ENCODE measurements at places on chromosomes 16 and 17. TPM values are rescaled to one million over a fixed set of nuclear protein-coding genes. Genes with fewer than 3 reads are reported as not detected.

DNA sequence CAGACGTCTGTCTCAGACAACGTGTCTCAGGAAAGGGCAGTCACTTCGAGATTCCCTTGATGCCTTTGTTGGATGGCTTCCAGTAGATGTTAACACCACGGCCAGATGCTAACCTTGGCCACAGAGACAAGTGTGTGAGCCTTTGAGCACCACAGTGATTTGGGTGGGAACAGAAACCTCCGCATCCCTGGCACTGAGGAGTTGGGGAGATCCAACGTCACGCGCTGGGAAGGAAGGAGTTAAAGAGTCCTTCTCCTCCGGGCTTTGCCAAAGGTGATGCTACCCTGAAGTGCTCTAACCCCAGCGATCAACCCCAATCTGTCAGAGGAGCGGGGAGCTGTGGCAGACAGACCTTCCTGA lies 3.0 kb upstream of the ABR start:
- no peak for DNase-seq

DNA sequence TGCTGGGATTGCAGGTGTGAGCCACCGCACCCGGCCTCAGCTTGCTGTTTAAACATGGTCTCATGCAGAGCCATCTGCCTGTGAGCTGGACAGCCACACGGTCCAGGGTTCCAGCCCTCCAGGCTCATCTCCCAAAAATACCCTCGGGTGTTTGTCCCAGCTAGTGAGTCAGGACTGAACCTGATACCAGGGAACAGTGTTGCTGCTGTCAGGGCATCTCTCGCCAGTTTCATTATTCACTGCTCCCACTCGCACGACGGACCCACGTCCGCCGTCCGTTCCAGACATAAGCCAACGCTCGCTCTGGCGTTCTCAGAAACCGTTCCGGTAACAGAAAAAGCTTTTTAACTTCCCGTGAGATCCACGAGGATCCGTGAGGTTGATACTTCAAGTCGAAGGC lies 77.6 kb downstream of the NXN start:
- DNase-seq: no peak

DNA sequence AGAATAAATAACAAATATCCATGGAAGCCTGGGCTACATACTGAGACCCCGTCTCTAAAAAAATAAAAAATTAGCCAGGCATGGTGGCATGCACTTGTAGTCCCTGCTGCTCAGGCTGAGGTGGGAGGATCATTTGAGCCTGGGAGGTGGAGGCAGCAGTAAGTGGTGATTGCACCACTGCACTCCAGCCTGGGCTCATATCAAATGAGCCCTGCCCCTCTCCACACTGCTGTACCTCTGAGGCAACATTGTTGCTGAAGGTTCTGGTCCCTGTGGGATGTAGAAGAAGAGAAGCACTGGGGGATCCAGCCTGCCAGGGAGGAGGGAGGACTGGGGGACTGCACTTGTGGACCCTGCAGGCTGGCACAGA lies 11.4 kb upstream of the ARHGAP23 start:
- DNase-seq: no peak

C16orf54 gene
- 21.3 TPM for total RNA-seq

GRCh38 chr17:19305761-19306159 lies 56.8 kb downstream of the B9D1 start:
- DNase-seq: no peak

DNA sequence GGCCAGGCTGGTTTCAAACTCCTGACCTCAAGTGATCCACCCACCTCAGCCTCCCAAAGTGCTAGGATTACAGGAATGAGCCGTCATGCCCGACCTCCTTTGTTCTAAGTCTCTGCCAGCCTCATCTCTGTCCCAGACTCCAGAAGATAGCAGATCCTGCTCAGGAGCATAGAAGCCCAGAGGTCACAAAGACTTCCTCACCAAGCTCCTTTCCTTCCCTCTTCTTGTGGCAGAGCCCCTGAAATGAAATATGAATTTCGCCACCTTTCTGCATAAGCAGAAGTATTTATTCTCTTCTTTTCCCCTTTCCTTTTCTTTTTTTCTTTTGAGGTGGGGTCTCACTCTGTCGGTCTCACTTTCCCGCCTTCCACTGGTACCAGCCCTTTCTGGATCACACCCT lies 11.5 kb upstream of the PIPOX start:
- no peak for DNase-seq

DNA sequence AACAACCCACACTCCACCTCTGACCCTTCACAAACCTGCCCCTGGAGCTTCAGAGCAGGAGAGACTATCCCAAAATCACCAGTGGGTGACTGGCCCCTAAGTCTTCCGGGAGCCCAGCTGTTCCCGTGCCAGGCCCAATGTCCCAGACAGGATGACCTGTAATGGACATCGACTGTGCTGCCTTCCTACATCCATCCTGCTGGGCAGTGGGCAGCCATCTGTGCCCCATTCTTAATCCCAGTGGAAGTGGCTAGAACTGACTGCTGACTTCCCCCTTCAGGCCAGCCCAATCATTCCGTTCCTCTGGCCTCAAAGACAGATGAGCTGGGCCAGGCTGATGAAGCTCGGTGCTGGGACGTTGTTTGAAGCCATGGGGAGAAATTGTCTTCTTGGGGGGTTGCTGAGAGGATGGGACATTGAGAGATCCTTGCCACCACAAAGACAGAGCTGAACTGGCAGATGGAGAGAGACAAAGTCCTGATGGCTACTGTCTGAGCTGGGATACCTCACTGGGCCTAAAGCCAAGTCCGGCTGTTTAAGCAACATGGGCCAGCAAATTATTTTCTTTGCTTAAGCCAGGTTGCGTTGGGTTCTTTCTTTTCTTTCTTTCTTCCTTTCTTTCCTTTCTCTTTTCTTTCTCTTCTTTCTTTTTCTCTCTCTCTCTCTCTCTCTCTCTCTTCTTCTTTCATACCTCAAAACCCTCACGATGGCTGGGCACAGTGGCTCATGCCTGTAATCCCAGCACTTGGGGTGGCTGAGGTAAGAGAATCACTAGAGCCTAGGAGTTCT lies 17.9 kb upstream of the ALOX15B start:
- DNase-seq: no peak

SDR42E1 gene
- 7.4 TPM for total RNA-seq

NHLRC4 gene
- 0.87 TPM for total RNA-seq

- DNase-seq: peak; percentile 86
Observed at GRCh38 chr17:3965118-3965800, 1.0 kb upstream of the ATP2A3 start.

- peak; percentile 79 for DNase-seq
Observed at GRCh38 chr17:58587713-58588117, 73.3 kb upstream of the MTMR4 start.

GRCh38 chr17:50779747-50780353 lies 12.5 kb upstream of the ANKRD40CL start:
- peak; percentile 52 for DNase-seq

DNA sequence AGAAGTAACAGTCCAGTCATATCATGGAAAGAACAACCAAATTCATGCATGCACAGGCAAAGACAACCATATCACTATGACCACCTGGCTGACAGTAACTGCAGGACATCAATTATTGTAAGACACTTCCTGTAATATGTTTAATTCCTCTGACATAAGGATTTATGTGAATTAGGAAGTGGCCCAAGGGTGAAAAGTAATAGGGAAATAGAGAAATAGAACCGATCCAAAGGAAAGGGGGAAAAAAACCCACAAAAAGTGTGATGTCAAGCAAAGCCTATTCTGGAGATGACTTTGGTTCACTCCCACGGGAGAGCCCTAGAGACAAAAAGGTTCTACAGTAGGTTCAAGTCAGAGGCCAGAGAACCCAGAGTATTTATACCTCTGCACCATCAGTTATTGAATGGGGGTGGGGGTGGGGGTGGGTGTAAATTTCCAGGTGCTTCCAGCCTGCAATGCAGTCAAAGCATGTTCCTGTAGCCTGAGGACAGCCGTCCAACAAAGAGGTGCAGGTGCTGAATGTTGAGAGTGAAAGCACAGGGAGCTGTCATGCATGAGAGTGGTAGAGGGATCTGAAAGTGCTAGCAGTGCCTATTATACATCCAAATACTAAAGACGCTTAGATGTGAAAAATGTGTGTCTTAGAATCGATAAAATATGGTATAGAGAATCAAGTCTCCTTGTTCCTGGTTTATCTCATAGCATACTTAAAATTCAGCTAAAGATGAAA lies 95.6 kb upstream of the HLF start:
- no peak for DNase-seq

CD300H gene
- total RNA-seq: not detected

DNA sequence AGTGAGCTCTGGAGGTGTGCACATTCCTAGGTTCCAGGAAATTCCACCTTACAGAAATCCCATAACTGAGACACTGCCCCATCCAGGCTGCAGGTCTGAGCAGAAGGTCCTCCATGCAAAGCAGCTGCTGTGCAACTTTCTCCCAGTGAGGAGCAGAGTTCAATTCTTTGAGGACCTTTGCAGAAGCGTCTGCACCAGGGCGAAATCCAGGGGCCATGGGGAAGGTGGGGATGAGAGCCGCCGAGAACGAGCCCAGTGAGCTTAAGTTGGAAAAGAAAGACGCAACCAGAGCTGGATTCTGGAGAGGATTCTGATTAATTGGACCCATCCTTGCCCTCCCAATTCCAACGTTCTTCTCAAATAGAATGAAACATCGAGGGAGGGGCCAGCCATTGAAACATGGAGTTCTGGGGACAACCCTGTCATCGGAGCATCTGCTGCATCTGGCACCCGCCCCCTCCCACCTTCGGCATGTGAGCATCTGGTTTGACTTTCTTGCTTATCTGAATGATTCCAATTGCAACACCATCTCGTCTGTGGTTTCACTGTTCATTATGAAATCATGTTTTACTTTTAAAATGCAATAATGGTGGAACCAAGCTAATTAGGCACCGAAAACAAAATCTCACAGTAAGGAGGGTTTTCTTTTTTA lies 190.6 kb upstream of the FOXF1 start:
- peak; percentile 41 for DNase-seq

GRCh38 chr16:4679850-4680636 lies 13.3 kb upstream of the NUDT16L1 start:
- peak; percentile 17 for DNase-seq

- peak; percentile 66 for DNase-seq
Observed at GRCh38 chr16:85557083-85557970, 55.8 kb upstream of the GSE1 start.

ACSM5 gene
- total RNA-seq: not detected

TBC1D3H gene
- not detected for total RNA-seq

NEUROD2 gene
- not detected for total RNA-seq

GRCh38 chr16:52398491-52398960 lies 148.4 kb downstream of the TOX3 start:
- DNase-seq: no peak

GRCh38 chr17:7176841-7177190 lies 2.4 kb downstream of the ASGR1 start:
- no peak for DNase-seq

- no peak for DNase-seq
Observed at GRCh38 chr16:51152691-51153576, 1.9 kb upstream of the SALL1 start.

NPTX1 gene
- 27.5 TPM for total RNA-seq

GRCh38 chr16:4407543-4408322 lies 8.7 kb downstream of the CORO7 start:
- DNase-seq: peak; percentile 1

ABAT gene
- 6.0 TPM for total RNA-seq

PRSS36 gene
- 0.26 TPM for total RNA-seq

GRCh38 chr16:11109566-11109965 lies 146.4 kb downstream of the SOCS1 start:
- DNase-seq: no peak

DNA sequence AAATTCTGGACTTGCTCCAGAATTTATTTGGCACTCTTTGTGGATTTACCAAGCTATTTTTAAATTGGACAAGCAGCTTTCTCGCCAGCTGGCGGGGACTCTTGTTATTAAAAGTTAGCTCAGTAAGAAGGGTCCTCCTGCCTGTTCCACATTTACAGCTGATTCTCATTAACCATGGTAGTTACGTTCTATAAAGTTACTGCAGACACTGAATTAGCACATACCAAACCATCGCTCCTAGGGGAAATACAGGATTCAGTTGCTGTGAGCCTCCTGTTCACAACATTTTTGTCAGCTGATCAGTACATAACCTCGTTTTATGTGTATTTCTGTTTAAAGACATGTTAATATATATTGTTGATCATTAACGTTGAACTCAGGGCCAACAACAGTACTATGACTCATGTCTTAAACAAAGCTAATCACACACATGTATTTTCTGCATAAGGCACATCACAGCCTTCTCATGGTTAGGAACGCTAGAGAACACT lies 4.2 kb downstream of the LDAF1 start:
- no peak for DNase-seq

DNA sequence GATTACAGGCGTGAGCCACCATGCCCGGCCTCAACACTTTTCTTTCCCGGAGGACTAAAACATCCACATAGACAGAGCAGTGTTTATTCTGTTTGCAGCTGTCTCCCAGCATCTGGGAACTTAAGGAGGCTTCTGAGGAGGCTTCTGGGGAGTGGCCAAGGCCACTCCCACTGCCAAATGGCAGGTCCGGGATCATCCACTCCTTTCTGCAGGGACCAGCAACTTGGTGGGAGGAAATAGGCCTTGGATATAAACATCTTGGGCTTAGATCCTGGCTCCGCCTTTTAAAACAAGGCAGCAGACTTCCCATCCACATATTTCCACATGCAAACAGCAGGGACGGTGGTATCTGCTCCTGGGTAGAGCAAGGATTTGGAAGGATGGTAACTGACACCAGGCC lies 14.1 kb upstream of the SPATA32 start:
- DNase-seq: no peak

- DNase-seq: peak; percentile 84
Observed at GRCh38 chr17:35433075-35433894, 985 bp upstream of the SLFN12 start.

- no peak for DNase-seq
Observed at GRCh38 chr17:55451203-55451641, 29.6 kb upstream of the MMD start.

PITPNC1 gene
- total RNA-seq: 56.3 TPM

- peak; percentile 92 for DNase-seq
Observed at GRCh38 chr16:84726079-84726668, 26.4 kb downstream of the USP10 start.

- no peak for DNase-seq
Observed at GRCh38 chr17:73621685-73622084, 22.6 kb downstream of the SDK2 start.

GRCh38 chr17:21113049-21113690 lies 13.6 kb upstream of the DHRS7B start:
- DNase-seq: no peak
